ENCODE measurements at places on chromosomes 16 and 17.

- DNase-seq: no peak
Observed at GRCh38 chr16:70730944-70731343, 45.1 kb upstream of the MTSS2 start.

GRCh38 chr16:89201439-89202377, 1.4 kb upstream of the SLC22A31 start:
- DNase-seq: peak; percentile 94

- no peak for DNase-seq
Observed at GRCh38 chr17:41692722-41693521, 4.2 kb downstream of the EIF1 start.

- peak; percentile 24 for DNase-seq
Observed at GRCh38 chr17:15233022-15233805, 31.9 kb downstream of the PMP22 start.

DNA sequence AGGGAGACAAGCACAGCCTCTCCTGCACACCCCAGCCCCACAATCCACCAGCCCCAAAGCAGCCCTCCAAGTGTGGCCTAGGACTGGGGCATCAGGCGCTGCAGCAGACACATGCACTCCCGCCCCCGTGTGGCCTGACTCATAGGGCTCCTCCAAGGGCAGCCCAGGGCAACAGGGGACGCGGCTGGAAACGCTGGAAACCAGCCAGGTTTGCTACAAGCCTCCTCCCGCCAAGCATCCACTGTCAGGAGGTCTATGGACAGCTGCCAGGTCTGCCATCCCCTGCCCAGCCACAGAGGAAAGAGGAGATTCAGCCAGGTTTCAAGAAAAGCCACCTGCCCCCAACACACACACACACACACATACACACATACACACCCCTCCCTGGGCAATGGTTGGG, 25.8 kb downstream of the SRCIN1 start:
- DNase-seq: peak; percentile 68

GRCh38 chr17:2700030-2700490, 11.5 kb downstream of the CLUH start:
- DNase-seq: no peak

- DNase-seq: no peak
Observed at GRCh38 chr17:17445925-17446665, 30.7 kb upstream of the MED9 start.

DNA sequence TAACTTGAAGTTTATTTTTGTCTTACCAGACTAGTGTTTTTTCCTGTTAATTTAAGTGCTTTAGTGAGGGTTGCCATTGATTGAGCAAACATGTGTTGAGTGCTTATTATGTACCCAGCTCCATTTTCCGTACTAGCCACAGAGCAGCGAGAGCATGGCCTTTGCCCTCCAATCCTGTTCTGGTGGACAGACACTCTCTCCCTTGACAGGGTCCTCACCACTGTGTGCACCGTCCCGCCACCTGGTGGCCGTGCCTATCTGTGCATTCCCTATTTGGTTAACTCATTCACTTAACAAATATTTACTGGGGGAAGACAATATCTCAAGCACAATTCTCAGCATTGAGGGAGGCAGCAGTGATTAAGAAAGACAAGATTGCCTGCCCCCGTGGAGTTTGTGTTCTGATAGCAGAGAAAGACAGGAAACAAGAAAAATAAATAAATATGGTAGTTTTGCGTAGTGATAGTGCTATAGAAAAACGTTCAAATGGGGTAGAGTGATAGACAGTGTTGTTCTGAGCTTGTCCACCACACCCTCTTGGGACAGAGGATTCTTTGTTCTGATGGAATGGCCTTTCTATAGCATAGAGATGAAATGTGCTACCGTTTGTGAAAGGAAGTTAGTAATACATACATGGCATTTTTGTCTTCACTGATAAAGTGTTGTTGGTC, 13.0 kb downstream of the CDH13 start:
- DNase-seq: peak; percentile 78

- DNase-seq: no peak
Observed at GRCh38 chr16:68406458-68407152, 41.7 kb downstream of the SMPD3 start.

DNA sequence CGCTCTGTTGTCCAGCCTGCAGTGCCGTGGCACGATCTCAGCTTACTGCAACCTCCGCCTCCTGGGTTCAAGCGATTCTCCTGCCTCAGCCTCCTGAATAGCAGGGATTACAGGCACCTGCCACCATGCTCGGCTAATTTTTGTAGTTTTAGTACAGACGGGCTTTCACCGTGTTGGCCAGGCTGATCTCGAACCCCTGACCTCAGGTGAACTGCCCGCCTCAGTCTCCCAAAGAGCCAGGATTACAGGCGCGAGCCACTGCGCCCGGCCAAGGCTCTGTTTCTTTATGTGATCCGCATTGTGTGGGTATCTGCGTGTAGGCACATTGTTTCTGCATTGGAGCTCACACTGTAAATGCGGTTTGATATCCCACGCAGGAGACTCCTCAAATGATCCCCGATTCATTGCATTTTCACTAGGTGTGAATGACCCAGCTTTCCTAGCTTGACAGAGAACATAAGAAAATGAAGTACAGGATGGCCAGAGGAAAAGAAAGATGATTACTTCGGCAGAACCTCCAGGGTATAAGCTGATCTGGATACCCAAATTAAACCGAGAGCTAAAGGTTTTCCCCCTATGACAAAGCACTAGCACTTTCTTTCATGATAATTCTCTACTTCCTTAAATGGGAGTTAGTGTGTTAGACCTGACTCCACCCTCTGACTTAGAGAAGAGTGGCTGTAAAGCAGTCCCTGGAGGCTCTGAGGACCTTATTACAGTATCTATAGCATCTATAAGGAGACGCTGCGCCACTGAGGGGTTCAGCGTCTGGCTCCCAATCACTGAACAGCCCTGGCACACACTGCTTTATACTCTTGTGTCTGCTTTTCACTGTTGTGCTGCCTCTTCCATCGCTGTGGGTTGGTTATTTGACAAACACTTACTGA, 17.3 kb downstream of the COTL1 start:
- peak; percentile 60 for DNase-seq

- peak; percentile 79 for DNase-seq
Observed at GRCh38 chr17:58335061-58335731, 6.6 kb upstream of the TSPOAP1 start.
